ENCODE measurements at places on chromosomes 1 and 21.

DNA sequence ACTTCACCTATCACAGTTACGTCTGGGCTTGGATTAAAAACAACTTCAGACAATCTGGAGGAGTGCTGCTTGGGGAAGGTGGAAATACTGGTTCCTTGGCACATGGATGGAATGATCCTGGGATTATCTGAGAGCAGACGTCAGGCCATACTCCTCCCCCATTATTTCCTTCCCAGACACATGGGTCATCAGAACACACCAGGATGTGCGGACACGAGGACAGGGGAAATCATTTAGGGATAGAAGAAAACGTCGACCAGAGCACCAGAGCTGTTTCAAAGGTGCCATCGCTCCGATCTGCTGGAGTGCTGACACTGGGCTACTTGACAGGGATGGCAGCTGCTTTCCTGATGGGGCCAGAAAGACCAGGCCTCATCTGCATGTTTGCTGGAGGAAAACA lies 31.8 kb upstream of the ANGPTL7 start:
- DNase-seq, result no peak

GRCh38 chr1:10639011-10639774 lies 157.3 kb downstream of the CASZ1 start:
- DNase-seq, result no peak

DNA sequence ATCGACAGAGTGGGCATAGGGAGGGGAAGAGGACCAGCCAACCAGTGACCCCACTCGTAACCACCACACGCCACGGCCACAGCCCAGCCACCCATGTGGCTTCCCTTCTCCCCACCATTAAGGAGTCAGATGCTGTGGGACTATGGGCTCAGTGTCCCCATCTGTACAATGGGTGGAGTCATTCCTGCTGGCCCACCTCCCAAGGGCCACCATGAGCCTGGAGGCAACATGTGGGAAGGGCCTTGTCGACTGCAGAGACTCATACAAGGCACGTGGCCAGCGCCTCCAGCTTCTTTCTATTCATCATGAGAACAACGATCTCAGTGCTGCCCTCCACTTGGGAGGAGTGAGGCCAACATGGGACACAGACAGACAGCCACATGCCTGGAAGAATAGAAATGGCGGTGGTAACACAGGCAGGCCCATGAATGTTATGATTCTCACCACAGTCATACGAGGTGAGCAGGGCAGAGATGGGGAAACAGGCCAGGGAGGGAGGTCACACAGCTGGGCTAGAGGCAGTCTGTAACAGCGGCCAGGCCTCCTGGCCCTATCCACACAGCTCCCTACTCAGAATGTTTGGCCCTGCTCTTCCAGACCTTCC lies 16.1 kb downstream of the LRP8 start:
- DNase-seq, result no peak

GRCh38 chr1:56189946-56190805 lies 389.2 kb downstream of the PLPP3 start:
- DNase-seq, result no peak

- no peak for DNase-seq
Observed at GRCh38 chr1:53133261-53134041, 9.0 kb downstream of the SLC1A7 start.

DNA sequence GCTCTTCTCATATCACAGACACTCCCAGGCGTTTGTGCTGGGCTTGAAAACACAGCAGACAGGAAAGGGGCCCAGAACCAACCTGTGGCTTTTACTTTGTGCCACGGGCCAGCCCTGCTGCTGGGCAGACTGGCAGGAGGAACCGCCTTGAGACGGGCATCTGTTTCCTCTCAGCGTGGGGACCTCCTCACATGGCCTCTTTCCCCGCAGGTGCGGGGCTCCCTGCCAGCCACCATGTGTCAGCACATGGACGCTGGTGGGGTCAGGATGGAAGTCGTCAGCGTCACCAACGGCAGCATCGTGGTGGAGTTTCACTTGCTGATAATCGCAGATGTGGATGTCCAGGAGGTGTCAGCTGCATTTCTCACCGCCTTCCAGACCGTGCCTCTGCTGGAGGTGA lies 47.8 kb downstream of the UMODL1 start:
- no peak for DNase-seq

DNA sequence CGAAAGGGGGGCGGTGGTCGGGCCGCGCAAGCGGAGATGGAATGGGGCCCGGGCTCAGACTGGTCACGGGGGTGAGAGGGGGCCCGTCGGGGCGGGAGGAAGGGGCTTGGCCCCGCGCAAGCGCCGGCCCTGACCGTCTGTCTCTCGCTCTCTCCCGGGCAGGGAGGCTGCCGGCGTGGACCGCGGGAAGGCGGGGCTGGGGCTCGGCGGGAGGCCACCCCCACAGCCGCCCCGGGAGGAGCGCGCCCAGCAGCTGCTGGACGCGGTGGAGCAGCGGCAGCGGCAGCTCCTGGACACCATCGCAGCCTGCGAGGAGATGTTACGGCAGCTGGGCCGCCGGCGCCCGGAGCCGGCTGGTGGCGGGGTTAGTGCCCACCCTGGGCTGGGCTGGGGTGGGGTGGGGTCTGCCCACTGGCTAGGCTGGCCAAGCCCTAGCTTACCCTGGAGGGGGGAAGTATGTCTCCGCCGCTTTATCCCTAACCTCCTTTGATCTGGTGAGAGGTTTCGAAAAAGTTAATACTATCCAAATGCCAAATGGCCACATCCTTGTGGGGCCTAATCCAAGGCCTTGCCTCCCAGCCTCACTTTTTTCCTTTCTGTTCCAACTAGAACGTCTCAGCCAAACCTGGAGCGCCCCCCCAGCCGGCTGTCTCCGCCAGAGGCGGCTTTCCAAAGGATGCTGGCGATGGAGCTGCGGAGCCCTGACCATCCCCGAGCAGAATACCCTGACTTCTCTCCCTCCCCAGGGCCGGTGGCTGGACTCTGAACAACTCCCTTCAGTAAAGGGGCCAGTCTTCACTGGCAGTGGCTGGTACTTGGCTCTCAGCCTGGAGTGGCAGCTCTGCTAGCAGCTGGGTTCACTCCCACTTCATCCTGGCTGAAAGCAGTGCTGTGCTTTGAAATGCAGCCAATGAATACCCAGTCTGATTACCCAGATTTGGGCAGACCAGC lies 636 bp upstream of the YRDC start:
- DNase-seq, result peak; percentile 71

GRCh38 chr21:38902608-38903445 lies 97.1 kb downstream of the ETS2 start:
- no peak for DNase-seq

GRCh38 chr21:26194811-26195251 lies 24.3 kb upstream of the APP start:
- DNase-seq, result no peak
